ENCODE measurements at places on chromosomes 6 and 20.
A peak's percentile ranks its signal among the peaks of the same experiment; 100 is the strongest.

DNA sequence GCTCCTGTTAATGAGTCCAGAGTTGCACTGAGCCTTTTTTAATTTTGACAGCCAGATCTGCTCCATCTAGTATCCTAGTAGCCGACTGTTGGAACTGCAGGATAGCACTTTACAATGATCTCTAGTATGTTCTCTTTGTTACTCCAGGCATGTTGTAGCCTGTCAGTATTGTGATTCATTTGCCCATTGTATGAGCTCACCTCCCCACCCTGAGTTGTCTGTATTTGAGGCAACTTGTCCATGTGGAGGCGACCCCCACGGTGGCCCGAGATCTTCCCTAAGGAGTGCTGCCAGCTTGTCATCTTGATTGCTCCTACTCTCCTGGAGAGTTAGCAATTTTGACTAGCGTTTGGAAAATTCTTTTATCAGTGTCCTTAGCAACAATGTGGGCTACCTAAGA is 67.2 kb downstream of the DHX35 start:
- DNase-seq = no peak

DNA sequence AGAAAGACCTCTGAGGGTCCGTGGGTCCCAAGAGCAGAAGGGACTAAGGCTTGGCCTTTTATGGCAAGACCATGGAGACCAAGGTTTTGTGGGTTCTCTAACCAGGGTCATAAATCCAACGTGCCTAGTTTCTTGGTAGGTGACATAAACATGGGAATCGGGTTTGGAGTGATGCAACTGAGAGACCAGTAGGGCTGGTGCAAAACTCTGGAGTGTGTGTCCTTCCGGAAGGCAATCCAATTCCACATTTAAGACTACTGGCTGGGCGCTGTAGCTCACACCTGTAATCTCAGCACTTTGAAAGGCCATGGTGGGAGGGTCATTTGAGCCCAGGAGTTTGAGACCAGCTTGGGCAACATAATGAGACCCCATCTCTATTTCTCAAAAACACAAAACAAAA is 116.5 kb upstream of the ARG1 start:
- no peak for DNase-seq

GRCh38 chr6:45498591-45498990 is 120.9 kb upstream of the SUPT3H start:
- no peak for DNase-seq

- DNase-seq = peak; percentile 30
These were observed 149.3 kb downstream of the UTRN start for GRCh38 chr6:144434308-144434990.

DNA sequence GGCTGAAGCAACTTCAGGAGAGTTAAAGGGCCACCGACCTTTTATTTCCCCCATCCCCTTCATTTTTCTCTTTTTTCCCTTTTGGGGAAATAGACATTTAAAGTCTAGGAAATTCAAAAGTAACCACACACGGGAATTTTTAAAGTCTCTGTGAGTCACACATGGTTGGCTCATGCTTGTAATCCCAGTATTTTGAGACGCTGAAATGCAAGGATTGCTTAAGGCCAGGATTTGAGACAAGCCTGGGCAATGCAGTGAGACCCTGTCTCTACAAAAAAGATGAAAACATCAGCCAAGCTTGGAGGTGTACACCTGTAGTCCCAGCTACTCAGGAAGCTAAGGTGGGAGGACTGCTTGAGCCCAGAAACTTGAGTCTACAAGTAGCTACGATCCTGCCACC is 34.2 kb downstream of the KATNA1 start:
- DNase-seq = no peak

DNA sequence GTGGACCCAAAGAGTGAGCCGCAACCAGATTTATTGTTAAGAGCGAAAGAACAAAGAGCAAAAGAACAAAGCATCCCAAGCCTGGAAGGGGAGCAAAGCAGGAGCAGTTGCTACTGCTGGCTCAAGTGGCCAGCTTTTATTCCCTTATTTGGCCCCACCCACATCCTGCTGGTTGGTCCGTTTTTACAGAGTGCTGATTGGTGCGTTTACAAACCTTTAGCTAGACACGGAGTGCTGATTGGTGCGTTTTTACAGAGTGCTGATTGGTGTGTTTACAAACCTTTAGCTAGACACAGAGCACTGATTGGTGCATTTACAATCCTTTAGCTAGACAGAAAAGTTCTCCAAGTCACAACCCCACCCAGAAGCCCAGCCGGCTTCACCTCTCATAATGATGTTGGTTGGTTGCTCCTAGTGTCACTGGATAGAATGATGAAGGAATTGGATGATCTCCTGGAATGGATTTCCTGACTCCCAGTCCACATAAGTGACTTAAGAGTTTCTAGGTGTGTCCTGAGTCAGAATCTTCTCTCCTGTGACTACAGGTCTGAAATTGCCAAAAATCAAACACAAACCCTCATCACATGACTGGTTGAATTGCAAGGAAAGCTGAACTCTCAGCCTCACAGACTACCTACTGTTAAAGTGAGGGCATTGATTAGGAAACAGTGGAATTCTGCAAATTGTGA is 52.1 kb upstream of the CAP2 start:
- no peak for DNase-seq

DNA sequence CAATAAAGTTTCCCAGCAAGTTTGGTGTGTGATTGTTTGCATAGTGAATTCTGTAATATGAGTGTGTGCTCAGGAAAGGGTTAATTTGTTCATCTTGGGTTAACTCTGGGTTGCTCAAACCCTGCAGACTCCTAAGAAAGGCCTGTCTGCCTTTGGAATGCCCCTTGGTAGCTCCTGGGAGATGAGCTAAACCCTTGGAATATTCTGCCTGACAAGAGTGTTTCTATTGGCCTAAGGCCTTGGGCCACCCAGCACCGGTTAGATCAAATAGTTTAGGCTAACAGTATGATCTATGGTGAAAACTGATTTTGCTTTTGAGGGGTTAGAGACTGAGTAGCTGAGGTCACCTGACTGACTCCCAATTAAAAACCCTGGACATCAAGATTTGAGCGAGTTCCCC is 248.3 kb downstream of the GRM1 start:
- DNase-seq = no peak

DNA sequence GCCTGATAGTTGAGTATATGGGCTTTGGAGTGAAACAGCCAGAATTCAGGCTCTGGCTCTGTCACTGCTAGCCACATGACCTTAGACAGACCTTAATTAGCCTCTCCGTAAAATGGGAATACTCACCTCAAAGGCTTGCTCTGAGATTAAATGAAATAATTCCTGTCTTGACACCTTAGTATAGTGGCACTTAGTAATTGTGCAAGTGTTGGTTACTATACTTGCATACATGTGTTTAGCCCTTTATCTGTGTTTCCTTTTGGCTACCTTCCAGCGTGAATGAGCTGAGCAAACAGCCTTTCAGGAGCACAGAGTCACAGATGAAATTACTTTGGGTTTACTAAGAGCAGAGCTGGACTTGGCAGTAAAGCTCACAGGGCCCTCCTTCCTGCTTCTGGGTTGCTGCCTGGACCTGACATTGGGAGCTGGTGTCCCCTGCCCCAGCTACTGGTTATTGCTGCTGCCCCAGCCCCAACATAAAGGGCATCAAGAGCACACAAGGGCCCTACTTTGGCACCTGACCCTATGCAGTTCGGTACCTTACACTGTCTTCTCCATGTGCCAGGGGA is 32.8 kb downstream of the CD164 start:
- peak; percentile 40 for DNase-seq

GRCh38 chr6:154251116-154251515 is 105.5 kb downstream of the IPCEF1 start:
- no peak for DNase-seq

- DNase-seq = no peak
These were observed 32.2 kb upstream of the LAMP5 start for GRCh38 chr20:9482180-9482579.

- DNase-seq = peak; percentile 86
These were observed 36.5 kb upstream of the MLN start for GRCh38 chr6:33840048-33840926.

GRCh38 chr6:44253307-44254101 is 3.8 kb downstream of the SLC35B2 start:
- no peak for DNase-seq

DNA sequence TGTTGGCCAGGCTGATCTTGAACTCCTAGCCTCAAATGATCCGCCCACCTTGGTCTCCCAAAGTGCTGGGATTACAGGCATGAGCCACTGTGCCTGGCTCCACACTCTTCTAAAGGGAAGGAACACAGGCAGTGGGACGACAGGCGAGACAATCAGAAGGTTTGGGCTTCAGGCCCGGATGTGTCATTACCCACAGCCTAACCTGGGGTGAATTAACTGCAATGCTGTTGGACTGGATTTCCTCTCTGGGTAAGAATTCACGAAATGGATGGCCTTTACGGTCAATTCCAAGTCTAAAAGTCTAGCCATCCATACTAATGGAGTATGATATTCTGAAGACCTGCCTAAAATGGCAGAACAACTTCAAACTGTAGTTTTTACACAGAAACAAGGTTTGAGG is 83.7 kb upstream of the CCDC28A start:
- no peak for DNase-seq

DNA sequence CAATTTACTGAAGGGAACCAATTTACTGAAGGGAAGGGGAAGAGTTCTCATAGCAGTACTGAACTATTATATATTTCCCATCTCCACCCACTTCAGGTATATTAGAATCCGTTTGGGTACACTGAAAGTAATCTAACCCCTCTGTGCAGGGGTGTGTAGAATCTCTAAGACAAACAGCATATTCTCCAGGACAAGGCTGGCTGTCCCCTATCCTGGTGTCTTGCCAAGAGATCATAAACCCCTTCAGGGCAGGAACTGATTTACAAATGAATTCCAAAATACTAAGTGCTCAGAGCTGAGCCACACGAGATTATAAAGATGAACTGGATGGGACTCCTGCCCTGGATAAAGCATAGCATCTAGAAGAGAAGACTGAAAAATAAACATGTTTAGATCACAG is 9.2 kb downstream of the ASF1A start:
- DNase-seq = no peak

GRCh38 chr20:36784900-36785299 is 11.3 kb upstream of the DSN1 start:
- no peak for DNase-seq

DNA sequence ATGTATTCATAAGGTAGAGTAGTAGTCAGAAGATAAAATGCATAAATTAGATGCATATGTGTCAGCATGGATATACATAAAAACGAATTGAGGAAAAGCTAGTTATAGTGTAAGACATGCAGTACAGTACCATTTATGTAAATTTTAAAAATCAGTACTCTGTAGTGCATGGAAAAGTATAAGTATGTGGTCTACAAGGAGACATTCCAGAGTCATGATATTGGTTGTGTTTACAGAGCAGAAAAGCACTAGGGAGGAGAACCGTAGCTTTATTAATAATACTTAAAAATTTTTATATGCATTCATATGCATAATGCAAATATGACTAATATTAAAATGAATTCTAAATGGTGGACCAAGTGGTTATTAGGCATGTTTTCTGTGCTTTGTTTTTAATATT is 220.0 kb downstream of the ZFAND3 start:
- DNase-seq = no peak

GRCh38 chr6:35562060-35562459 is 49.4 kb upstream of the TULP1 start:
- no peak for DNase-seq

- no peak for DNase-seq
These were observed 252.2 kb downstream of the ADGB start for GRCh38 chr6:146850981-146851380.

- DNase-seq = peak; percentile 16
These were observed 812 bp upstream of the SMIM13 start for GRCh38 chr6:11092668-11093375.

- no peak for DNase-seq
These were observed 11.9 kb upstream of the PLAGL1 start for GRCh38 chr6:144019929-144020328.

DNA sequence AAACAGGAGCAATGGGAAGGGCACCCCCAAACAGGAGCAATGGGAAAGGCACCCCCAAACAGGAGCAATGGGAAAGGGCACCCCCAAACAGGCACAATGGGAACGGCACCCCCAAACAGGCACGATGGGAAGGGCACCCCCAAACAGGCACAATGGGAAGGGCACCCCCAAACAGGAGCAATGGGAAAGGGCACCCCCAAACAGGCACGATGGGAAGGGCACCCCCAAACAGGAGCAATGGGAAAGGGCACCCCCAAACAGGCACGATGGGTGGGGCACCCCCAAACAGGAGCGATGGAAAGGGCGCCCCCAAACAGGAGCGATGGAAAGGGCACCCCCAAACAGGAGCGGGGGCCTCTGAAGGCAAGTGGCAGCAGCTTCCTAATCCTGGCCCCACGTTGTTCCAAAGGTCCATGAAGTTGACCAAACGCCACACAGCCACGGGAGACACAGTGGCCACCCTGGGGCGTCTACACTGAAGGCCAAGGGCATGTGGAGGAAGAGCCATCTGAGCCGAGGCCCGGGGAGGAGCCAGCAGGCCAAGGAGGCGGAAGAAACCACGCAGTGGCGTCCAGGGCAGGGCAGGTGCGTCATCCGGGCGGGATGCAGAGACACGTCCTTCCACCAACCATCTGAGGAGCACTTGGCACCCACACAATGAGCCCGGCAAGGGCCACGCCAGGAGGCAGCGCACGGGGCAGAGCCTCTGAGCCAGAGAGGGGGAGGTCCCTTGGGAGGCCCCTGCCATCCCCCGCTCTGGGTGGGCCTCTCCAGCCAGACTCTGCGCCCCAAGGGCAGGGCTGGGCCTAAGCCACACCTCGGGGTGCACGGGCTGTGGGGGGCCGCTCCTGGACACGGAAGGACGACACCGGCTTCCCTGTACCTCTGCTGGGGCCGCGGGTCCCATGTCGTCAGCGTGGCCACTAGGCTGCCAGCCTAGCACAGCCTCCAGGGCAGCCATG is 21.5 kb upstream of the NTSR1 start:
- DNase-seq = no peak
